Muscle of arm (tissue), 14 donors: ENCODE measurements at places on chromosomes 7 and 10.
A peak's percentile ranks its signal among the peaks of the same experiment; 100 is the strongest.

DNA sequence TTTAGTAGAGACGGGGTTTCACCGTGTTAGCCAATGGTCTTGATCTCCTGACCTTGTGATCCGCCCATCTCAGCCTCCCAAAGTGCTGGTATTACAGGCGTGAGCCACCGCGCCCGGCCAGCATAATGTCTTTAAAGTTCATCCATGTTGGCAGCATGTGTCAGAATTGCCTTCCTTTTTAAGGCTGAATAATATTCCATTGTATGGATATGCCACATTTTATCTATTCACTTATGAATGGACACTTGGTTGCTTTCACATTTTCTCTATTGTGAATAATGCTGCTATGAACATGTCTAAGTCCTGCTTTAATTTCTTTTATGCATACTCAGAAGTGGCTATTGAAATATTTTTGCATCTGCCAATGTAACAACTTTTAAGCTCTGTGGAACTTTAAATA, 754.0 kb upstream of the GALNT17 start:
- no peak for DNase-seq

DNA sequence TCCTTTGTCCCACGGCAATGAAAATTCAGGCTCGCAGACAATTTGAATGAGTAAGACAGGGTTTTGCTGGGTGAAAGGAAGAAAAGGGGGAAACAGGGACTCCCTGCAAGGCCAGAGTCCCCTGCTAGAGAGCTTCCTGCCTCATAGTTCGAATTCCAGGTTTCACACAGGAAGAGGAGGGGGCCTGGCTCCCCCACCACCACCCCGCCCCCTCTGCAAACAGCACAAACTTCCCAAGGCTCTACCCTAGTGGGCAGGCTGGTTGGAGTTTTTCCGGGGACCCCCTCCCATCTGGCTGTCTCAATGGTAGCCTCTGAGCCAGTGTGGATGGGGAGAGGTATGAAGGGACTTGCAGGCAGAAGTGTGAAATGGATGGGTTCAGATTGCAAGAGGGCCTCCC, 57.4 kb upstream of the NEBL start:
- no peak for DNase-seq

GRCh38 chr7:48637382-48637781, 287.0 kb upstream of the CDC14C start:
- no peak for DNase-seq

DNA sequence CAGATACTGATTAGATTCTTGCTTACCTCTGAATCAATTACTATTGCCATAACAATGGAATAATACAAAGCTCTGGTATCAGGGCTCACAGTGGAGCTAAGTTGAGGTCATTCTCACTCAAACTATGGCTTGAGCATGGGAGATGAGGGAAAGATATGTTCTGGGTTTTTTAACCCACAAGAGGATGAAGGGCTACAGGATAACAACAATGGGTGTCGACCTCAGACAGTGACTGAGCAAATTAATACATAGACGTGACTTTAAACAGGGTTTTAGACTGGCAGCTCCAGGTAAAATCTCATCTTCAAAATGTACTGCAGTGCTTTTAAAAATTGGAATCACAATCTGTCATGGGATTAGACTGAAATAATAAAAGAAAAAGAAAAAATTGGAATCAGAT, 7.5 kb upstream of the HIBADH start:
- no peak for DNase-seq

DNA sequence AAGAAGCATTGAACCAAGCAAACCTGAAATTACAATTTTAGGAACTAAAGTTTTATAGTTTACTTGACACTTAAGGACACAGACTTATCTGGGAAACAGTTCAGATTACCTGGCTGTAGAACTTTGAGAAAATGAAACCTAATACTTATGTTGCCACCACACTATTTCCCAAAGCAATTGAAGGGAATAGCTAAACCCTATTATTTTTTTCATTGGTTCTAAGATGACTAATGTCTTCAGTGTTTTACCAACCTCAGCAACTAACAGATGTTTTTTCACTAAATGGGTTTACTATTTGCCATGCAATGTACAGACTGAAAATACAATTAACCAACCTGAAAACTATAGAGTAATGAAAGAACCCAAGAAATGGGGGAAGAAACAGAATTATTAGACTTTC, 689.6 kb downstream of the SORCS1 start:
- DNase-seq, result no peak

DNA sequence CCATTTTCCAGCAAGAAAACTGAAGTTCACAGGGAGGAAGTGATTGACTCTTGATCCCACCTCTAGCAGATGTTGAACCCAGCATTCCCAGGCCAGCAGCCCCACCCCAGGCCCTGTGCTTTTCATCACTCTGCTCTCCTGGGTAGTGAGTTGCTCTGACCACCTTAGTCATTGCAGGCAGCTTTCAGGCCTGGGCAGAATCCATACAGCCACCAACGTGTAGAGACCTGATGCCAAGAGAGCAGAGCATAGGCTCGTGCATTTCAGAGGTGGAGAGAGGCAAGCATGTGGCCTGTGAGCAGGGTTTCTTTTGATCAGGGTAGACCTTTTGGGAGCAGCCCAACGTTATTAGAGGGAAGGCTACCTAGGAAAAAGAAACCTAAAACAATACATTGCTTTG, 334.6 kb downstream of the PTEN start:
- no peak for DNase-seq

GRCh38 chr10:126278851-126279250, 109.4 kb downstream of the ADAM12 start:
- no peak for DNase-seq

DNA sequence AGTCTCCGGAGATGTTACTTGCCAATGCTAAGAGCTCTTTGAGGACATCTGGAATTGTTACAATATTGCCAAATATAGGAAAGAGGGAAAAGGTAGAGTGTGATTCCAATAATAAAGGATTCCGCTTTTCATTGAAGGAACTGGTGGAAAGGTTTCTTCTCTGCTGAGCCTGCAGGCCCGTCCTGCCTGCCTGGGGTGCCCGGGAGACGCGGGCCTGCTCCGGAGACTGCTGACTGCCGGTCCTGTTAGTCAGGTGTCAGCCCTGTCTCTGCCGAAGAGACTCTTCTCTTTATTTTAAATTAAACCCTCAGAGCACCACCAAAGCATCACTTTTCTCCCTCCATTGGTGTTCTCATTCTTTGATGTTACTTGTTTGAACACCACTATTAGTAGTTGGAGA, 2.2 kb downstream of the EGFR start:
- no peak for DNase-seq

- no peak for DNase-seq
These were observed 74.4 kb downstream of the C10orf105 start for GRCh38 chr10:71645185-71645584.

DNA sequence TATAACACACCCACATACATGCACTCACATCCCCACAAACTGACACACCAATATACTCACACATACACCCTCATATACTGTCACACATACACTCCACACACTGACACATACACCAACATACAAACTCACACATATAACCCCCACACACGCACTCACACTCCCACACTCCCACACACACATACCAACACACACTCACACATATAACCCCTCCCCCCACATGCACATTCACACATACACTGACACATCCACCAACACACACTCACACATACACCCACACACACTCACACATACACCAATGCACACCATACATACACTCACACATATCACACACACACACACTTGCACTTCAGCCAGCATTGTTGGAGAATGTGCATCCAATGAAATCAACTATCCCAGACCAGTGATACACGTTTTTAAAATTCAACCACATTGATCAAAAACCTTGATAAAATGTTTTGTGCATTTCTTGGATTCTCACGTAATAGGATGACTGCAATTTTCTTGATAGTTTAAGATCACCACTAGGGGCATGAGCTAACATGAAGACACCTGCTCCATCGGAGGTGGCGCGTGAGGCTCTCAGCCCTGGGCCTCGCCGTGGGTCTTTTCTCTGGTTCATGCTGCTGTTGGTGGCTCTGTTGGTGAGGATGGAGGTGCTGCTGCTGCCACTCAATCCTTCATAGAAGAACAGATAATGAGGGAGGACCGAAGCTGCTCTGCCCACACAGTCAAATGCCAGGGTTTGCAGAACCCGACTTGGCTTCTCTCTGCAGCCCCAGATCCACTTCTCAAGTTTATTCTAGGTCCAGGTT, 32.1 kb upstream of the CHST15 start:
- no peak for DNase-seq

DNA sequence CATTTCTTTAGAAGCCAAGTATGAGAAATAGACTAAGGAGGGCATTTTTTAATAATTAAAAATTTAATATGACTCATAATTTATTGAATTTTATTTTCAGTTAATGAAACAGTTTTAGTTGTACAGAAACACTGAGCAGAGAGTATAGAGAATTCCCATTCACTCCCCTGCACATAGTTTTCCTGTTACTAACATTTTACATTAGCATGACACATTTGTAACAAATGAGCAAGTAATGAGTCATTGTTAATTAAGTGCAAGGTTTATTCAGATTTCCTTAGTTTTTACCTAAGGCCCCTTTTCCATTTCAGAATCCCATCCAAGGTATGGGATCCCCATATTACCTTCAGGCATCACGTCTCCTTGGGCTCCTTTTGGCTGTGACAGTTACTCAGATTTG, 271.5 kb upstream of the FZD8 start:
- DNase-seq, result no peak

DNA sequence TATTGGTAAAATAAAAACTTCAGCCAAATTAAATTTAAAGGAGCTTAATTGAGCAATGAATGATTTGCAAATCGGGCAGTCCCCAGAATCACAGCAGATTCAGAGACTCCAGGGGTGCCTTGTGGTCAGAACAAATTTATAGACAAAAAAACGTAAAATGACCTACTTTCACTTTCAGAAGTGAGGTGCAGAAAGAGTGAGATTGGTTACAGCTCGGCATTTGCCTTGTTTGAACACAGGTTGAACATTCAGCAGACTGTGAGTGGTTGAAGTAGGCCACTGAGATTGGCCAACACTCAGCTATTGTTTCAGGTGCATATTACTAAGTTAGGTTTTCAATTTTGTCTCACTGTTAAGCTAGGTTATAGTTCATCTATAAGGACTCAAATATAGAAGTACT, 153.4 kb downstream of the BICC1 start:
- no peak for DNase-seq

DNA sequence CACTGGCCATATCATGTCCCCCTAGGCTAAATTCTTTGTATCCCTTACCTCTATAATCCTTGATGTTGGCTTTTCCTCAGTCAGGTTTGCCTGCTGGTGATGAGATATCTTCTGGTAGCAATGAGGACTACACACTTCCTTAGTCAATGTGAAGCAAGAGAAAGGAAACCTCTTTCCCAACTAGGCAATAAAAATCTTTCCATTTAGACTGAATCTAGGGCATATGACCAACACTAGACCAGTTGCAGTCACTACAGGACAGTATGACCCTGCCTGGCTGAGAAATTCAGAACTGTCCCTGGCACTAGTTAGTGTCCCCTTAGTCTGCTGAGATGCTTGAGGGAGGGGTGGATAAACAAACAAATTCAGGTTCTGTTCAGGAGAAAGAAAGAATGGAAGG, 142.6 kb downstream of the RNLS start:
- DNase-seq, result no peak

GRCh38 chr7:45469103-45469502, 105.1 kb upstream of the ADCY1 start:
- DNase-seq, result no peak

DNA sequence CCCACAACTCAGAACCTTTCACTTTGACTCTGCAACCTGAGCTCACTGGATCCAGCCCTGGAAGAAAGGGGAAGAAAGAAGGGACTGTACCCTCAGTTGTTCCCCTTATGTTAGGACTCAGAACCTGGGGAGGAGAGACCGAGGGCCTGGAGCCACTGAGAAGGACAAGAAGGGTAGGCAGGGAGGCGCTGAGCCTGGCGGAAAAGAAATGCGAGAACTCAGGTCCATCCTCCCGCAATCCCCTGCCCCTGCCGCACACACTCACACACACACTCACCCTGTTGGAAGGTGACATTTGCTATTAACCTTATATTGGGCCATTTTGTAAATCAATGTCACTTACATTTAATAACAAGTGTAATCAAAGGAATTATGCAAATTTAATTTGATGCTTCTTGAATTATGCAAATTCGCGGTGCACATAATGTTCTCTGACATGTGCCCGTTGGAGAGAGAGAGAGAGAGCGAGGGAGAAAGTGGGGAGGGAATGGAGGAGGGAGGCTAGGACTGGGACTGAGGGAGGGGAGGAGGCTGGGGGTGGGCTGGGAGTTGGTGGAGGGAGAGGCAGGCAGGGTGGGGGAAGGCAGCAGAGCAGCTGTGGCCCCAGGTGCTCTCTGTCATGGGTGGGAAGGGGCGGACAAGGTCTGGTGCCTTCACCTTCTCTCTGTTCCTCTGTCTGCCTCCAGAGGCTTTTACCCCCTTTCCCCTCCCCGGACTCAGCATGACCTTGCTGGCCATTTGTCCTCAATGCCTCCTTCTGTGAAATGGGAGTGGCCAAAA, 99.6 kb upstream of the PAX2 start:
- DNase-seq, result no peak

DNA sequence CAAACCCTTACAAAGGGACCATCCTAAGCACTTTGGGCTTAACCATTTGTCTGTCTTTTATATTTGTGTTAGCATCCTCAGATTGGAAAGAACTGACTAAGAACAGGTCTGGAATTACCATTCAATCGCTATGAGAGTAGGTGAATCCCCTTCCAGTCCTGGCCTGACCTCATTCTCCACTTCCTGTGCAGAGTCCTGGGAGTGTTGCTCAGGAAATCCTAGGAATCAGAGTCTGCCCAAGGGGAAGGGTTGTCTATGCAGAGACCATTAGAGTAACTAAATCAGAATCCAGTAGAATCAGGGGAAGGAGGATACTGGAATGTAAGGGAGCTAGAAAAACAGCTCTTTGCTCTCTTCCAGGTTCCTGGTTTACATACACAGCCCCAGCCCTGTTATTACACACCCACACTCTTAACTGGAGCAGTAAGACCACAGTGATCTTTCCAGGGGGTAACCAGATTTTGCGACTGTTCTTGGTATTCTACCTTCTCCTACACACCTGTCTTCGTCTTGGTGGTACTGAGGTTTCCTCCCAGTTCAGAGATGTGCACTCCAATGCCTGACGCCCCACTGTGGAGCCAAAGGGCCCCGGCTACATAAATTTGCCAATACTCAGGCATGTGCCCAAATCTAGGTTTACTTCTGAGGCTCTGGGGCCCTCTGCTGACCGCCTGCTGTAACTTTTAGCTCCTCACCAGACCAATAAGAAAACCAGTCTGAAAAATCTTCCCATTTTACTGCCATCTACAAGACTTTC, 103.7 kb downstream of the RNF216 start:
- DNase-seq, result peak; percentile 81

GRCh38 chr10:108775911-108776475, 1147.3 kb downstream of the XPNPEP1 start:
- no peak for DNase-seq
